Stimulated activated effector memory CD8-positive, alpha-beta T cell treated with anti-CD3 and anti-CD28 coated beads, Interleukin-12 subunit alpha, Interleukin-12 subunit beta, amount 100 ng/mL, for 72 hours (primary cell): ENCODE measurements at places on chromosomes 16 and 17.

GRCh38 chr17:2093349-2093748 lies 38.4 kb downstream of the HIC1 start:
- DNase-seq, result no peak

- DNase-seq, result no peak
Observed at GRCh38 chr16:72928090-72928981, 119.6 kb downstream of the ZFHX3 start.

- DNase-seq, result no peak
Observed at GRCh38 chr17:26782153-26782552, 511.8 kb upstream of the WSB1 start.

DNA sequence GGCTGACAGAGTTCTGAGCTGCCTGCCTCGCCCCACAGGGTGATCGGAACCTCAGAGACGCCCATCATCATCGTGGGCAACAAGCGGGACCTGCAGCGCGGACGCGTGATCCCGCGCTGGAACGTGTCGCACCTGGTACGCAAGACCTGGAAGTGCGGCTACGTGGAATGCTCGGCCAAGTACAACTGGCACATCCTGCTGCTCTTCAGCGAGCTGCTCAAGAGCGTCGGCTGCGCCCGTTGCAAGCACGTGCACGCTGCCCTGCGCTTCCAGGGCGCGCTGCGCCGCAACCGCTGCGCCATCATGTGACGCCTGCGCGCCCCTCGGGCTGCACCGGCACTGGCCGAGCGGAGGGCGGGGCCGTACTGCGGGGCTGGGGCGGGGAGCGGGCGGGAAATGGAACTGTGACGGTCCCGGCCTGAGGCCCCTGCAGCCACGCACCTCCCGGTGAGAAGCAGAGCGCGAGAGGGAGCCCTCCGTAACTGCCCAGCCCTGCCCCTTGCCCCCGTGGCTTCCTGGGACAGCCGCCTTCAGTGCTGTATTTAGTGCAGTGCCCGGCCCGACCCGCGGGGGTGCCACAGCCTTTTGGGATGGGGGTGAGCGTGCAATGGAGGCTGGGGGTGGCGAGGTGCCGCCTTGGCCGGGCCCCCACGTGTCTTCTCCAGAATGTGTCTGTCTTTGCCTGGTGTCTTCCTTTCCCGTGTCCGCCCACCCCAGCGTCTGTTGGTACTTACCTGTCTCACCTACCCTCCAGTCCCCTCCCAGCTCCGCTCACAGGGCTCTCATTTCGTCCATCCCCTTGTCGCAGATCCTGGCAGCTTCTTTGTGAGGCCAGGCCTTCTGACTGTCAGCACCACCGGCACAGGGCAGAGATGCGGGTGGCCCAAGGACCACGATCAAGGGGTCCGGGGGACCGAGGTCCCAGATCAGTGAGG lies 9.8 kb downstream of the RASL10B start:
- no peak for DNase-seq

GRCh38 chr16:20884240-20884556 lies 16.0 kb downstream of the DCUN1D3 start:
- no peak for DNase-seq

- DNase-seq, result no peak
Observed at GRCh38 chr16:51237861-51238378, 86.8 kb upstream of the SALL1 start.

DNA sequence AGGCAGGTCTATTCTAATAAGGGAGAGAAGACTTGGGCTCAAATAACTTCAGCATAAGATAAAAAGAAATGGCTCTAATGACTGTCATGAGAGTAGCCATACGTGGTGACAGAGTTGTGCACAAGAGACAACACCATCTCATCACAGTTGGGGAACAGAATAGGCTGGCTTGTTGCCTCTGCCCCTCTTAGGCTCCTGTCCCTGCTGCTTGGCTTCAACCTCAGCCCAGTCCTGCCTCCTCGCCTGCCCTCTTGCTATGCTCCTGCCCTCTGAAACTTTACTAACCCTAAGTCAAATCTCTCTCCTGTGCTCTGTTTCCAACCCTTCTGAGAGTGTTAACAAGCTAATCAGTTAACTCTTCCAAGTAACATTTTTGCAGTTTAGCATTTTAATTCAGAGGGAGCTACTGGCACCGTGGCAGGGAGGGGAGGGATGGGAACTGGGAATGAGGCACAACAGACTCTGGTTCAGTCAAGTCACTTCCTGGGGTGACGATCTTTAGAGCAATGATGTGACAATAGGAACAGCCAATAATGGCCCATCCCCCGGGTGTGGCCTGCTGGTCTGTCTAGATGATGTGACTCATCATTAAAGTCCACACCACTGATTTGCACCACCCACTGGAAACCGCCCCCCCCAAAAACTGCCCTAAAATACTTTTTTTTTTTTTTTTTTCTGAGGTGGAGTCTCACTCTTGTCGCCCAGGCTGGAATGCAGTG lies 35.5 kb downstream of the DNAH17 start:
- DNase-seq, result no peak

DNA sequence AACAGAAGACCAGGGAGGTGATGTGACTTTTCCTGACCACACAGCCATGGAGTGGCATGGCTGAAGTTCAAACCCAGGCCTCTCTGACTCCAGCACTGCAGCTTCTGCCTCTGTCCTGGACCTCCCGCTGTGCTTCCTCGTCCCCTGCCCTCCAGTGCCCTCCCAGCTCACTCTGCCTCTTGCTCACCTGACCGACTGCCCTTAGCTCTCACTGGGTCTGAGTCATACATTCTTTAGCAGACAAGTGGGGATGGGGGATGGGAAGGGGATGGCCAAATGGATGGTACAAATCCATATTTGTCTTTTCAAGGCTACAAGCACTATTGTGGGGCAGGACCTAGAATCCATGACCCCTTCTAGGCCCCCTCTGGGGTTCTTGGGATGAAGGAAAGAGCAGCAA lies 33.0 kb downstream of the PITPNM3 start:
- DNase-seq, result no peak

- no peak for DNase-seq
Observed at GRCh38 chr17:73957564-73957963, 245.9 kb upstream of the RPL38 start.

GRCh38 chr17:17790637-17791464 lies 45.9 kb downstream of the SREBF1 start:
- no peak for DNase-seq

- peak; percentile 81 for DNase-seq
Observed at GRCh38 chr16:88454523-88454947, 1.5 kb downstream of the ZFPM1 start.

GRCh38 chr17:55416470-55417052 lies 5.1 kb downstream of the MMD start:
- DNase-seq, result no peak

- DNase-seq, result no peak
Observed at GRCh38 chr16:20747030-20747816, 5.6 kb upstream of the THUMPD1 start.

DNA sequence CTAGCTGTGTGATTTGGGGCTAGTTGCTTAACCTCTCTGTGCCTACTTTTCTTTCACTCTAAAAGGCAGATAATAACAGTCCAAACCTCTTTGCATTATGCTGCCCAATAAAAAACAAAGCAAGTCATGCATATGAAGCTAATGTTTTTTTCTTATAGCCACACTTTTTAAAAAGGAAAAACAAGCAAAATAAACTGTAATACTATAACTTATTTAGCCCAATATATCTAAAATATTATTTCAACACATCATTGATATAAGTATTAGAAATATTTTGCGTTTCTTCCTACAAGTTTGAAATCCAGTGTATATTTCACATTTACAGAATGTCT lies 22.4 kb downstream of the ANKRD40 start:
- no peak for DNase-seq

GRCh38 chr17:42642336-42642735 lies 16.7 kb upstream of the TUBG2 start:
- no peak for DNase-seq

- DNase-seq, result no peak
Observed at GRCh38 chr17:45628019-45628418, 137.5 kb upstream of the PLEKHM1 start.

DNA sequence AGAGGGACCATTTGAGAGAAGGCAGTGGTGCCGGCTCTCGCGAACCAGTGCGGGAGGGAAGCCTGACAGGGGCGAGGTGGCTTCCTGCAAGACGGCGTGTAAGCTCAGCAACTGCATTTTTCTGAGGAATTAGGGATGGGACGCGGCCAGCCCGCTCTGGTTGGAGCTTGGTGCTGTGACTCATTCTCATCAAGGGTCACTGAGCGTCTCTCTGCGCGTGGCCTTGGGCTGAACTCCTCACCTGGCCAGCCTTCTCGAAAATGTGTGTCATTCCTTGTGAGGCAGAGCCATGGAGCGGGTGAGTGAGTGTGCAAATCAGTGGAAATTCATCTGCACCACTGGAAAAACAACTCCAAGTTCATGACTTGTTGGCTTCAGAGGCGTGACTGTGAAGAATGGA lies 52.8 kb downstream of the NTN1 start:
- DNase-seq, result no peak

GRCh38 chr16:84043486-84044117 lies 1.0 kb upstream of the SLC38A8 start:
- DNase-seq, result no peak

DNA sequence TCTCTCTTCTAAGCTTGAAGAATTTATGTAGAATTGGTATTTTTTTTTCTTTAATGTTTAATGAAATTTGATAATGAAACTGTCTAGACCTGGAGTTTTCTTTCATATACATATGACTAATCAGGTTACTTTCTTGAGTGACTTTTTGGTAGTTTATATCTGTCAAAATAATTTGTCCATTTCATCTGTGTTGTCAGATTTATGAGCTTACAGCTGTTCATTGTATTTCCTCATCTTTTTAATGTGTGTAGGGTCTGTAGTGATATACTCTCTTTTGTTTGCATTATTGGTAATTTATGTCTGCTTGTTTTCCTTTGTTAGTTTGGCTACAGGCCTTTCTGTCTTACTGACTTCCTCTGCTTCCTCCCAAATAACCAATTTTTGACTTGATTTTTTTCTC lies 55.7 kb downstream of the TAOK1 start:
- no peak for DNase-seq

- DNase-seq, result no peak
Observed at GRCh38 chr16:12119562-12119961, 143.0 kb downstream of the SNX29 start.

DNA sequence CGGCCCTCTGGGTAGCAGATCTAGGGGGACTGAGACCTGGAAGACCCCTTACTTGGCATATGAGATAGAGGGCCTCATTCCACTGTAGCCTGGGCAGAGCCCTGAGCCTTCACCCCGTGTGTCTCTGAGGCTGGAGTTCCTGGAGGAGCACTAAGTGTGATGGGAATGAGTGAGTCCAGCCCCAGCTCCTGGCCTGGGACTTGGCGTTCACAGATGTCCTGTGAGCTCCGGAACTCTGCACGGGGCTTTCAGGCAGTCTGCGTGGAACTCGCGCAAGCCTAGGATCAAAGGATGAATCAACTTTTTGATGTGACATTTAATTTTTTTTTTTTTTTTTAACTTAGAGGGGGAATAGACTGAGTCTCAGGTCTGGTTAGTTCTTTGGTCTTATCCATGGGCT lies 1.8 kb downstream of the NKD1 start:
- no peak for DNase-seq

DNA sequence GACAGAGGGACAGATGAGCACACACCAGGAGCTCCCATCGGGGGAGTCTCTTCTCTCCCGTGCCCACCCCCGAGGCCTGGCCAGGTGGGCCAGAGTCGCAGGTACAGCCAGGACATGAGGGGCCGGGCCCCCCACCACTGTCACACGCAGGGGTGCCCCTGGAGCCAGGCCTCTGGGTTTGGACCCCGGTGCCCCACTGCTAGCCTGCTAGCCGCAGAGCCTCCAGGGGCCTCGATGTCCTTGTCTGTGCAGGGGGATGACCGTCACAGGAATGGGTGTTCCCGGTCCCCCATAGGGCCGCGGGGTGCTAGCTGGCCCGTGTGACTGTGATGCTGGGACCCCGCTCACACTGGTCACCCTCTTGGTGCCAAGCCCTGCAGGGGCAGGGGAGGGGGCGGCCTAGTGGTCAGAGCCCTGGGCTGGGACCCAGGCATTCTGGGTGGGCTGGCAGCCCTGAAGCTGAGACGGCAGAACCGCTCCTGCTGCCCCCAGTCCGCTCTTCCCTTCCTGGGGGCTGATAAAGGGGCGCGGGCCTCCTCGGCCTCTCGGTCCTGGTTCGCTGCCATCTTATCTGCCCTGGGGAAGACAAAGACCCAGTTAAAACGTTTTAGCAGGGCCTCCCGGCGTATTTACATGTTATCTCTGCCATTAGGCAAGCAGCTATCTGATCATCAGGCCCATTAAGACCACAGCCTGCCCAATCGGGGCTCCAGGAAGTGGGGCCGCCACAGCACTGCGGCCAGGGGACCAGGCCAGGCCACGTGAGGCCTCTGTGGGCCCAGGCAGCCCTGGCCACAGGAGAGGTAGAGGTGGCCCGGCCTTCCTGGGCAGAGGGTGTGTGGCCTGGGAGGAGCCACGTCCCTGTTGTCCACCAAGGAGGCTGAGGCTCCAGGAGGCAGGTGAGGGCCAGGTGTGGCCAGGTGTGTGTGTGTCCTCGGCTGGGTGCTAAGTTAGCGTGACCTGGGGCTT lies 57.2 kb upstream of the ZC3H18 start:
- DNase-seq, result no peak

- DNase-seq, result no peak
Observed at GRCh38 chr17:76734080-76734840, 2.9 kb downstream of the SRSF2 start.

DNA sequence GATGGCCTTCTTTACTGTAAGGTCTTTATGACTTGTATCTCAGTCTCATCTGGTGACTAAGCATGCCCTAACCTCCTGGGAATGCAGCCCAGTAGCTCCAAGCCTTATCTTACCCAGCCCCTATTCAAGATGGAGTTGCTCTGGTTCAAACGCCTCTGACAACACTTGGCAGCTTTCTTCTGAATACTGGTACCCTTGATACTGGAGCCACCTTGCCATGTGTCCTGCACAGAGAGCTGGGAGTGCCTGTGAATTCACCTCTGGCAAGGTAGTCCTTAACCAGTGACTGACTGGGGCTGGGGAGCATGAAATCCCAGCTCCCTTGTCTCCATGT lies 17.2 kb downstream of the NUDT7 start:
- DNase-seq, result no peak

GRCh38 chr17:72342627-72343527 lies 222.1 kb downstream of the SOX9 start:
- DNase-seq, result no peak
